ENCODE measurements at places on chromosomes 2 and 18. TPM values are rescaled to one million over a fixed set of nuclear protein-coding genes. Genes with fewer than 3 reads are reported as not detected.

DNA sequence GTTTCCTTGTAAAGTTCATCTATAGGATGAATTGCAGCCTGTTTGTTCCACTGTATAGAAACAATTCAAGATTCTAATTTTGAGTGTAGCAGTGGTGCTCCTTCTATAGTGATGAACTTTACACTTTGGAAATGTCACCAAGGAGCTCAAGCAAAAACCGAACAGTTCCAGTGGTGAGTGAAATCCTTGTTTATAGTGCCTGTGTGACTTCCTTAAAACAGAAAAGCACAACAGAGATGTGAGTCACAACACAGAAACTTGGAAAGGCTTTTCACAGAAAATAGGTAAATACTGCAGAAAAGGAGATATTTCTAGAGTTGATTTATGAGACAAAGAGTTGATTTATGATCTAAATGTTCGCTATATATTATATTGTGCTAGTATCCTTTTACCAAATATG is 482.0 kb downstream of the PTPRM start:
- no peak for DNase-seq
- H3K27me3 ChIP-seq, result no peaks in the 10 kb centered on the region
- H3K4me1 ChIP-seq, result no peaks in the 10 kb centered on the region
- H3K36me3 ChIP-seq, result no peaks in the 10 kb centered on the region
- no peak overlapping the region for H3K4me3 ChIP-seq

GRCh38 chr2:64914735-64915509 is 74.3 kb upstream of the SLC1A4 start:
- no peak overlapping the region for H3K4me3 ChIP-seq
- DNase-seq, result no peak
- H3K27me3 ChIP-seq, result no peaks in the 10 kb centered on the region
- no peaks in the 10 kb centered on the region for H3K36me3 ChIP-seq

- no peak for DNase-seq
- no peaks in the 10 kb centered on the region for H3K36me3 ChIP-seq
- H3K4me1 ChIP-seq, result no peaks in the 10 kb centered on the region
- no peaks in the 10 kb centered on the region for H3K27me3 ChIP-seq
- no peak overlapping the region for H3K4me3 ChIP-seq
These were observed 108.4 kb upstream of the TTN start for GRCh38 chr2:178915423-178916173.

GRCh38 chr2:105761931-105762515 is 17.3 kb downstream of the NCK2 start:
- H3K4me3 ChIP-seq, result no peak overlapping the region
- H3K27ac ChIP-seq, result no peak overlapping the region
- no peak for DNase-seq
- H3K36me3 ChIP-seq, result no peaks in the 10 kb centered on the region

DNA sequence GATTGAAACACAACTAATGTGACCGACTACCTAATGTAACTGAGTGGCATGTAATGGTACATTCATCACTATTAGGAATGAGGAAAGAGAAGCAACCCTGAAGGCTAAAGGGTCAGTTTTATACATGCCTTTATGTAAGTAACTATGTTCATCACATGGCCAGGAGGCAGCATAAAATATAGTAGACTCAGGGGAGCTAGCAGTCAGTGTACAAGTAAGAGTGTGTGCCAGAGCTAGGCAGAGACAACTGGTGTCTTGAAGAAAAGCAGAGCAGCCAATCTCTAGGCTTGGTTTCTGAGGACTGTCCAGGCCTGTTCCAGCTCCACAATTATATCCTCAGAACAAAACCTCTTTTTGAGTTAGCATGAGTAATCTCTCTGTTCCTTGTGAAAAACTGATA is 18.1 kb downstream of the SMAD2 start:
- H3K36me3 ChIP-seq, result no peaks in the 10 kb centered on the region
- H3K27me3 ChIP-seq, result no peaks in the 10 kb centered on the region
- peaks cover 39% of the 10 kb centered on the region for H3K4me1 ChIP-seq
- H3K4me3 ChIP-seq, result no peak overlapping the region
- DNase-seq, result no peak
- peak overlapping the region; percentile 16 for H3K27ac ChIP-seq

GRCh38 chr18:75158465-75159237 is 50.3 kb downstream of the PTGR3 start:
- no peaks in the 10 kb centered on the region for H3K4me1 ChIP-seq
- H3K27ac ChIP-seq, result no peak overlapping the region
- no peak overlapping the region for H3K4me3 ChIP-seq

DNA sequence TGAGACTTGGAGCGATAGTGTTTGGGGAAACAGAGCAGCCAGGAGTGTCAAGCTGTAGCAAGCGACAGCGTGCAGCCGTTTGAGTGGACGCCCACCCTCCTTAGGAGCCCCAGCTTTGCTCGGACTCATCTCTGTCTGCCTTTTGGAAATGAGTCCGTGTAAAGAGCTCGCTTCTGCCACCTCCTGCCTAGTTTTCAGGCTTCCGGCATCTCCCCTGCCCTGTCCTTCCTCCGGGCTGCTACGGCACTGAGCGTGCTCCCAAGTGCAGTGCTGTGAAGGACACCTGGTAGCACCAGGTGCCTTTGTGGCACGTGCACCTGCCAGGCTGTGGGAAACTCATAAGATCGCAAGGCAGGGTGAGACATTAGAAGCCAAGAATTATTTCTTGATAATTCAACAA is 117.1 kb downstream of the RNF144A start:
- H3K27me3 ChIP-seq, result no peaks in the 10 kb centered on the region
- DNase-seq, result peak; percentile 51
- no peaks in the 10 kb centered on the region for H3K4me1 ChIP-seq
- H3K36me3 ChIP-seq, result no peaks in the 10 kb centered on the region

DSC2 gene
- total RNA-seq, result 0.97 TPM

ADD2 gene
- 0.78 TPM for total RNA-seq

RFTN2 gene
- 10.5 TPM for total RNA-seq

GCA gene
- 33.9 TPM for total RNA-seq

UGT1A3 gene
- total RNA-seq, result not detected

PTPRM gene
- total RNA-seq, result 57.5 TPM

SCN3A gene
- 4.0 TPM for total RNA-seq

All from adrenal gland (tissue), 19 donors.